Activated B cell treated with CpG ODN at 0.5 μM for 24 hours (primary cell): ENCODE measurements at places on chromosomes 12 and 14. TPM values are rescaled to one million over a fixed set of nuclear protein-coding genes. Genes with fewer than 3 reads are reported as not detected.

Gene CFL2
- total RNA-seq, result 19.1 and 20.8 TPM in 2 replicates

Gene RNF10
- 180 and 200 TPM in 2 replicates for total RNA-seq

Gene SMCO2
- total RNA-seq, result not detected in 2 replicates

Gene SRRM4
- total RNA-seq, result not detected in 2 replicates

DNA sequence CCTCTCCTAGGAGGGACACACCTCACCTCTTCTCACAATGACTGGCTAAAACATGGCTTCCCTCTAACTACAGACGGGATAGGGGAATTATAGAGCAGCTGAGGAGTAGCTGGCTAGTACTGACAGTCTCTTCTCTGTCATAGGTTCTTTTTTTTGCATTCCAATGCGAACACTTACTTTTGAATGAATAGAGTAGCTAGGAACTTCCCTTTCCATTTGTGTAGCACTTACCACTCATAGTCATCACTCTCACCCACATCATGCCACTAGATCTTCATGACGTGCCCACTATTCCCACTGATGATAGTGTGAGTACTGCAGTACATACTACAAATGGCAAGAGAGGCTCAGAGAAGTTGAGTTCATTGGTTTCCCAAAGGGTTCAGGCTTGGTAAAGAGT is 143.9 kb upstream of the HIF1A start:
- peaks cover 62% of the 10 kb centered on the region for H3K4me1 ChIP-seq
- no peaks in the 10 kb centered on the region for H3K36me3 ChIP-seq
- peak overlapping the region; percentile 97 for H3K27ac ChIP-seq
- DNase-seq, result no peak

GRCh38 chr12:32419520-32419960 is 20.2 kb downstream of the FGD4 start:
- H3K36me3 ChIP-seq, result no peaks in the 10 kb centered on the region
- peaks cover 9% of the 10 kb centered on the region for H3K27me3 ChIP-seq
- no peak for DNase-seq
- H3K27ac ChIP-seq, result no peak overlapping the region
- H3K4me1 ChIP-seq, result no peaks in the 10 kb centered on the region

DNA sequence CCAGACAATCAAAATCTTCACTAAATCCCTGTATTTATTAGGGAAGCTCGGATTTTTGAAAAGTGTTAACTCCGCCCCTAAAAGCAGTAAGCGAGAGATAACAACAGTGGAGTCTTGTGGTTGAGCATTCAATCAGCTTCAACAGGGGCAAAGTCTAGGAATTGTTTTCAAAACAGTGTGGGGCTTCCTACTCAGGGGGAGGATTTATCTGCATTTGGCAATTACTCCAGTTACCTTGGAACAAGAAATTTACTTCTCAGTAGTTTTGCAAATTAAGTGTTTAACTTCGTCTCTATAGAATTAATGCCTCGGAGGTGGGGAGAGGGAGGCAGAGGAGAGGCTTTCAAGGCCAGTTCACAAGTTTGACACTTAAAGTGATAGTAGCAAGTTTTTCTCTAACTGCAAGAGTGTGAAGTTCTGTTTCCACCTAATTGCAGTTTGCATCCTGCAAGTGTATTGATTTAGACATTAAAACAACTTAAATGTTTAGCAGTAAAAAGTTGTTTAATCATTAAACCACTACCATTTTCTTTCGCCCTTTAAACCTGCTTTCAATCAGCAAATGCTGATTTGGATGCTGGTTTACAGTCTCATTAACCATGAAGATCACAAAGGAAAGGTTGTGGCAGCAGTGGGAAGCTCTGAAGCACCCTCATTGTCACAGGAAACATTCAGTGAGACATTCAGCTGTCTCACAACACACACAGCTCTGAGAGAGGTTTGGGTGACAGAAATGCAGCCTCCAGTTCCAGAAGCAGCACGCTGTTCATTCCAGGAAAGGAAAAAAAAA is 102.0 kb downstream of the HMGA2 start:
- no peak for DNase-seq
- no peak overlapping the region for H3K4me3 ChIP-seq
- H3K4me1 ChIP-seq, result peaks cover 24% of the 10 kb centered on the region
- H3K36me3 ChIP-seq, result no peaks in the 10 kb centered on the region

GRCh38 chr12:59401862-59402261 is 194.0 kb upstream of the SLC16A7 start:
- peaks cover 2% of the 10 kb centered on the region for H3K27me3 ChIP-seq
- H3K27ac ChIP-seq, result no peak overlapping the region
- no peak overlapping the region for H3K4me3 ChIP-seq

DNA sequence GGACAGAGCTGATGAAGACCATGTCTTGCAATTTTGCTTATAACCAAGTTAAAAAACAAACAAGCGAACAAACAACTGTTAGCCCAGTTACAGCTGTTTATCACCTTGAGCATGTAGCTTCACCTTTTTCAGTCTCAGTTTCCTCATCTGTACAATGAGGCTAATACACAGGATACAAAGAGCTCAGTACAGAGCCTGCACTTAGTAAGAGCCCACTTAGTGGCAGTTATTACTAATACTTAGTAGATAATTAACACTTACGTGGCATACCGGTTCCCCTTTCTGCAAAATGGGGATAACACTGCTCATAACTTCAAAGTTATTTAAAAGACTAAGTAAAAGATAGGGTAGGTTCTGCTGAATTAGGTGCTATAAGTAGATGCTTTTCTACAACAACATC is 228.0 kb downstream of the MON2 start:
- no peak for DNase-seq
- no peaks in the 10 kb centered on the region for H3K36me3 ChIP-seq
- H3K27ac ChIP-seq, result no peak overlapping the region
- no peaks in the 10 kb centered on the region for H3K27me3 ChIP-seq
- no peak overlapping the region for H3K4me3 ChIP-seq

DNA sequence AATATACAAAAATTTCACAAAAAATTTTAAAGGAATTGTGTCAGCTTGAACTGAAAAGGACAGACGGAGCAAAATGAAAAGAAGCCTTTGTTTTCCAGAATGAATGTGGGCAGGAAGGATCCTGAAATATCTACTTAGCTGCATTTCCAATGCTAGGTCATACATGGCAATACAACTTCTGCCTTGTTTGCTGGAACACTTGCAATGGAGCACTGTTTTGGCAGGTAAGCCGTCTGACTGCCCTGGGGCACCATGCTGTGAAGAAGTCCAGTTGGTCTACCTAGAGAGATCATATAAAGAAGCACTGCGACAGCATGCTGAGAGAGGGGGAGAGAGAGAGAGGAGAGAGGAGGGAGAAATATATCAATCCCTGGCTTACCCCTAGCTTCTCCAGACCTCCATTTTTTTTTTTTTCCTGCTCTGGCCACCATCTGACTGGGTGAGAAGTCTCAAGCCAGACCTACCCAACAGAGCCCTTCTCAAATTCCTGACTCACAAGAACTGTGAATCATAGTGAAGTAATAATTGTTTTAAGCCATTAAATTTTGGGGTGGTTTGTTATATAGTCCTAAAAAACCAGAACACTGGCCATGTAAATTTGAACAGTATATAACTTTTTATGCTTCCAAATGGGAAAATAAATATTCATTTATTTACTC is 97.1 kb upstream of the PRICKLE1 start:
- H3K36me3 ChIP-seq, result no peaks in the 10 kb centered on the region
- H3K27ac ChIP-seq, result no peak overlapping the region
- H3K4me3 ChIP-seq, result no peak overlapping the region

DNA sequence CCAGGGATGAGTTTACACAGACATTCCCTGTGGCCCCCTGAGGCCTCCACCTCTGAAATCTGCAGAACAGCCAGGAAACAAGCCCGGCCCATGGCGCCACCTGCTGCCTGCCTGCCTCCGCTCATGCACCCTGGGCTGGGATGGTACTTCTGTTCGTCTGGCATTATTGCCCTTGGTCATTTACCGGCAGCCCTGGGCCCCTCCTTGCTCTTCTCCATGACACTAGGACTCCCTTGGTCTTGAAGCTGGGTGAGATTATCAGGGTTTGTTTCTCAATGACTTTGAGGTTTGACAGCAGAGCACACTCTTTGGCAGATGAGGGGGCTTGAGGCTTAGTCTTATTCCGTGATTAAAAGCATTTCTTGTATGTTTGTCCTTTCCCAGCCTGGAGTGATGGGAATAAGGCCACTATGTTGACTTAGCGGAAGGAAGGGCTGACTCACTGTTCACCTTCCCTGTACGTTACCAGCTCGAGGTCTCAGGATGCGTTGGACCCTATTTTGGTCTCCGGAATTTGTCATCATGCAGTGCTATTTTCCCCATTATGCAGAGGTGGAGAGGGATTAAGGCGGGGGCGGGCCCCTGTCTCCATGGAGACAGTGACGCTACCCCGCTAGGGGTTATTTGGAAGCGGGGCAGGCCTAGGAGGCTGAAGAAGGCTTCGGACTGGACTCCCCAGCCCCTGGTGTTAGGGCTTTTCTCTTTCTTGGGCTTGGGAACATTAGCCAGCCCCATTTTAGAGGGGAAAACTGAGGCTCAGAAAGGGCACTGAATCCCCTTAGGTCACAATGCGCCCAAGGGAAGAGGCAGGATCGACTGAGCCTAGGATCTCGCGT is 706 bp upstream of the PEX5 start:
- peak overlapping the region; percentile 91 for H3K27ac ChIP-seq
- H3K4me3 ChIP-seq, result peak overlapping the region; percentile 92
- H3K27me3 ChIP-seq, result no peaks in the 10 kb centered on the region
- H3K36me3 ChIP-seq, result peaks cover 20% of the 10 kb centered on the region
- DNase-seq, result peak; percentile 46

- peaks cover 62% of the 10 kb centered on the region for H3K4me1 ChIP-seq
- peak overlapping the region; percentile 98 for H3K27ac ChIP-seq
- H3K36me3 ChIP-seq, result no peaks in the 10 kb centered on the region
- H3K4me3 ChIP-seq, result peak overlapping the region; percentile 87
Measured at GRCh38 chr14:74402401-74403251, 23.4 kb downstream of the SYNDIG1L start.

DNA sequence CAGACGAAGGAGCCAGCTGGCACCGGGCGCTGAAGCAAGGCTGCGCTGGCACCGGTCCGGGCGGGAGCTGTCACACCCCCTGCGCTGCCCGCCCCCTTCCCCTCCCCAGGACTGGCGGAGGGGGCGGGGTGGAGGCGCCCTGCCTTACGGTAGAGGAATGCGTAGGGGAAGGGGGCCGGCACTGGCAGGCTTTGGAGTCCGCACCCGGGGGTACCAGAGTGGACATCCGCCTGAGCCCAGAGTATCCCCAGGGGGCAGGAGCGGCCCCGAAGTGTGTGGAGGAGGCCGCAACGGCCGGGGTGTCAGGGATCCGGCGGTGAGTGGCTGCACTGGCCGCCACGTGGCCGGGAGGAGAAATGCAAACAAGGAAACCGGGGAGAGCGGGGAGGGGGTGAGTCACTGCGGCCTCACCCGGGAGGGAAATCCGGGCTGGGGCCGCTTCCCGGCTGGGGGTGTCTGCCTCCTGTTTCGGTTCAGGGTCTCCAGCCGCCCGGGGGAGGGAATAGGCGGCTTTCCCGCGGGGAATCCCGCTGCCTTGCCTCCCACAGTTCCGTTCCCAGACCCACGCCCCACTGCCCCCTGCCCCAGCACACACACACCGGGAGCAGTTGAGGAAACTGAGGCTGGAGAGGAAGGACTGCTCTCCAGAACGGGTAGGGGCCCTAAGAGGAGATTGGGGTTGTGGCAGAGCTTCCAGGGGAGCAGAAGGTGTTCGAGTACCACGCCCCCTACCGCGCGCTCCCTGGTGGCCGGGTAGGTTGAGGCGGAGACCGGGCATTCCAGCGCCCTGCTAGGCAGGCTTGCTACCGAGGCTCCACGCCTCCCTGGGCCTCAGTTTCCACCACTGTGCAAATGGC is at the start of gene RAPGEF3:
Gene RAPGEF3 (minus strand): TSS at position 47 of the 857 bp plus-strand sequence. CDS start 324 bp downstream, outside the sequence.
- no peaks in the 10 kb centered on the region for H3K27me3 ChIP-seq
- no peak within 1 kb of the TSS for H3K27ac ChIP-seq
- H3K4me1 ChIP-seq, result peaks cover 60% of the 10 kb centered on the region
- H3K4me3 ChIP-seq, result peak within 1 kb of the TSS; percentile 81
- peak; percentile 64 for DNase-seq
- H3K36me3 ChIP-seq, result no peaks in the 10 kb centered on the region

- H3K36me3 ChIP-seq, result peaks cover 12% of the 10 kb centered on the region
- no peaks in the 10 kb centered on the region for H3K27me3 ChIP-seq
- H3K27ac ChIP-seq, result peak overlapping the region; percentile 97
- no peak for DNase-seq
- H3K4me1 ChIP-seq, result peaks cover 80% of the 10 kb centered on the region
Measured at GRCh38 chr12:75478116-75478794, 2.3 kb upstream of the GLIPR1 start.

- peaks cover 5% of the 10 kb centered on the region for H3K4me1 ChIP-seq
- H3K27me3 ChIP-seq, result peaks cover 14% of the 10 kb centered on the region
- H3K36me3 ChIP-seq, result no peaks in the 10 kb centered on the region
- H3K4me3 ChIP-seq, result no peak overlapping the region
Measured at GRCh38 chr14:103319422-103319821, 14.6 kb upstream of the EIF5 start.

GRCh38 chr12:87509237-87509820 is 519.9 kb downstream of the C12orf50 start:
- no peaks in the 10 kb centered on the region for H3K4me1 ChIP-seq
- H3K36me3 ChIP-seq, result no peaks in the 10 kb centered on the region
- no peak overlapping the region for H3K4me3 ChIP-seq

DNA sequence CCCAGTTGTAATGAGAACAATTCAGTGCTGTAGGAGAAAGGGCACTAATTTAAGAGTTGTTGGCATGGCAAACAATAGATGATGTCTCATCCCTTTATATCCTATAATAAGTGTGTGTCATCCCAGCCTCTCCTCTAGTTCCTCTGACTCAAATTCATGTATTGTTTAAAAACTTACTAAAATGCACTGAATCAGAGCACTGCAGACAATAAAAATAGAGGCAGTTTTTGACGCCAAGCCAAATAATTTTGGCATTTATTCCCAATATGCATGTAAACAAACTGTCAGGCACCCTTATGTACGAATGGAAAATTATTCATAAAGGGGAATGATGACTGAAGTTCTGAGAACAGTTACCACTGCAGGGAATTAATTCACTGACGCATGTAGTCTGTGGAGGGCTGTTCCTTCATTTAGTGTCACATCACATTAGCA is 57.9 kb upstream of the TMX1 start:
- DNase-seq, result no peak
- H3K27me3 ChIP-seq, result no peaks in the 10 kb centered on the region
- no peak overlapping the region for H3K27ac ChIP-seq
- no peak overlapping the region for H3K4me3 ChIP-seq
- no peaks in the 10 kb centered on the region for H3K36me3 ChIP-seq
